ENCODE measurements at places on chromosomes 1 and 21. TPM values are rescaled to one million over a fixed set of nuclear protein-coding genes. Genes with fewer than 3 reads are reported as not detected.

TSPAN2 gene
- 0.17 TPM for total RNA-seq

GRCh38 chr1:54652168-54652567 is 10.6 kb downstream of the MROH7 start:
- DNase-seq, result no peak

- DNase-seq, result no peak
These were observed 3.6 kb downstream of the CELF3 start for GRCh38 chr1:151713044-151713443.

- DNase-seq, result no peak
These were observed 5.9 kb downstream of the SMG7 start for GRCh38 chr1:183477986-183478781.

DNA sequence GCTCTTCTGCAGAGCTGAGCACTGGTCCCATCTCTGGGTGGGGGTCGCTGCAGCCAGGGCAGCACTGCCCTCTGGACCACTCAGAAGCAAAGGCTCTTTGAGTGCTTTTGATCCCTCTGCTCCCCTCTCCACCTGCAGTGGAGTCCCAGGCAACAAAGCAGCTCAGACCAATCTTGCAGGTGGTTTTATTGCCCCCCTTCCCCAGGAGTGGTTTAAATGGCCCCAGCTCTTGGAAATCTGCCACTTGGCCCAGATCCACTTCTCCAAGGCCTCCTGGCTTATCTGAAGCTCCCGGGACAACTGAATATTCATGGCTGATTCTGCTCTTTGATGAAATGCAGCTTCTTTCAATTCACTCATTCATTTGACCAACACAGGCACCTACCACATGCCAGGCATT is 2.7 kb downstream of the STUM start:
- DNase-seq, result no peak

- peak; percentile 15 for DNase-seq
These were observed 33.8 kb downstream of the CLIC6 start for GRCh38 chr21:34702341-34703170.

- no peak for DNase-seq
These were observed 364.3 kb upstream of the USP24 start for GRCh38 chr1:55579332-55580001.

GRCh38 chr1:156676820-156677615 is at the start of gene NES:
Gene NES (minus strand): TSS chr1:156677407. CDS start chr1:156677264, 143 bp downstream.
- no peak for DNase-seq

- no peak for DNase-seq
These were observed 174.3 kb upstream of the DUSP10 start for GRCh38 chr1:221916176-221916575.
